GM06990 (cell line): ENCODE measurements at places on chromosomes 12 and 14.

- DNase-seq = no peak
These were observed 99.8 kb downstream of the METTL25 start for GRCh38 chr12:82458101-82458500.

- no peak for DNase-seq
These were observed 20.3 kb downstream of the SYNE3 start for GRCh38 chr14:95496111-95496681.

DNA sequence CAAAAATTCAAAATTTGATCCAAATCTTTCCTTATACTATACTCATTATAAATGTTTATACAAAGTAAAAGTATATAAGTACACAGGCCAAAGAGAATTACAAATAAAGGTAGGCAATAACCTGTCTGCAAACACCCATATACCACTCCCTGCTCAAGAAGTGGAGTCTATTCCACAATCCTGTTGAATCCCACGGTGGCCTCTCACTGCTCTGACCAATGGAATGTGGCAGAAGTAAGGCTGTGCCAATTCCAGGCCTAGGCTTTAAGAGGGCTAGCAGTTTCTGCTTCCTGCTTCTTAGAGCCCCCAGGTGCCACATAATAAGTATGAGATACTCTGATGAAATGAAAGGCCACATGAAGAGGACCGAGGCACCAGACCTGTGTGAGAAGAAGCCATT lies 79.8 kb upstream of the CFL2 start:
- no peak for DNase-seq

GRCh38 chr14:60085085-60085484 lies 6.6 kb upstream of the PCNX4 start:
- DNase-seq = no peak

GRCh38 chr12:81779216-81779615 lies 20.1 kb upstream of the PPFIA2 start:
- DNase-seq = no peak

DNA sequence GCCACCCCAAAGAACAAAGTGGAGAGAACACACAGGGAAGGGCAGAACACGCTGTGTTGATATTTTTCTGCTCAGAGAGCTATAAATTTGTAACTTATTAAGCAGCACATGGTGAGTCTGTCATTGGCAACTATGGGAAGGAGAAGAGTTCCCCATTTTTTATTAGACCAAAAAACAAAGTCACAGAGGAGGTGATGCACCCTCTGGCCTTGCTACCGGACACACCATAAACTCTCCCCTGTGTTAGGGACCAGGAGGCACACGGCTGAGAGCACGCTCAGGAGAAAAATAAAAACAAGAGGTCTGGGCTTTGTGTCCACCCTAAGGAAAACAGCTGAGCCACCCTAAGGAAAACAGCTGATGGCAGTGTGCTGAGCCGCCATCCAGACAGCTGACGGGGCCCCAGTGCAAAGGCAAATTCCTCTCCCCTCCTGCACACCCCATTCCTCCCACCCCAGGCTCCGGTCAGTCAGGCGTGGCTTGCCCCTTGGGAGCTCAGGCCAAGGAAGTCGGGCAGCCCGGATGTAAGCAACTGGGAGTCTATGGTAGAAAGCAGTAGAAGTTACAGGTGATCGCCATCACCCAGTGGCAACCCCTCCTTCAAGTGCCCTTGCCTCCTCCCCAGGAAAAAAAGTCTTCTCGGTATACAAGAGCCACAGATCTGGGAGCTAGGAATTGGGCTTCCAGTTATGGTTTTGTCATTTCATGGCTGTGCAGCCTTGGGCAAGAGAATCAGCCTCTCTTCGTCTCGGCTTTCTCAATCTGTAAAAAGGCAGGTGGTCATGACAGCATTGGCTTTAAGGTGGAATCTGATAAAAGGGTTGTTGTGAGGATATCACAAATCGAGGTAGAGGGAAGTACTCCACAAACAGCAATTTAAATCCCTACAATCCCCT lies 2.4 kb downstream of the PXN start:
- DNase-seq = no peak

DNA sequence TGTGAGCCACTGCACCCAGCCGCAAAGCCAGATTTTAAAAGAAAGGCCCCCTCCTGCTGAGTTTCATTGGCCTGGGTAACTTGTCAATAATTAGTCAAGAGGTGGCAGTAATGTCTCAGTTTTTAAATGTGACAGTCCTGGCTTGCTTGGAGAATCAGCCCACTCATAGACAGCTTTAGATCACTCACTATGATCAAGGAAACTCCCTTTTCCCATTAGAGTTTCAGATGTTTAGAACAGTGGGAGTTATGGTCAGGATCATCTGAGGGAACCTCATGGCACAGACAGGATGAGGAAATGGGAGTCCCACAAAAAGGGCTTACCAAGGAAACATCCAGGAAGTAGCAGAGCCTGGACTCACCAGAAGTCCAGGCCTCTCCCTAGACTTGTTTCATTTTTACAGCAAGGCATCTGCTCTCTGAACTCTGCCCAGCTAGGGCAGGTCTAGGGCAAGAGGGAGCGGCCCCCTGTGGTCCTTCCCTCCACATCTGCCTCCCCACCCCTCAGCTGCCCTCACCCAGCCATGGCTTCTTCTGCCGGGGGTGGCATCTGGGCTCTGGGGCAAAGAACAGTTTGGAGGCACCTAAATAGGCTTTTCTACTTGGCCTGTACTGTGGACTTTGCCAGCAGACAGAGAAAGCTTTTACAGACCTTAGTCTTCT lies 11.2 kb downstream of the BCL2L14 start:
- DNase-seq = no peak

DNA sequence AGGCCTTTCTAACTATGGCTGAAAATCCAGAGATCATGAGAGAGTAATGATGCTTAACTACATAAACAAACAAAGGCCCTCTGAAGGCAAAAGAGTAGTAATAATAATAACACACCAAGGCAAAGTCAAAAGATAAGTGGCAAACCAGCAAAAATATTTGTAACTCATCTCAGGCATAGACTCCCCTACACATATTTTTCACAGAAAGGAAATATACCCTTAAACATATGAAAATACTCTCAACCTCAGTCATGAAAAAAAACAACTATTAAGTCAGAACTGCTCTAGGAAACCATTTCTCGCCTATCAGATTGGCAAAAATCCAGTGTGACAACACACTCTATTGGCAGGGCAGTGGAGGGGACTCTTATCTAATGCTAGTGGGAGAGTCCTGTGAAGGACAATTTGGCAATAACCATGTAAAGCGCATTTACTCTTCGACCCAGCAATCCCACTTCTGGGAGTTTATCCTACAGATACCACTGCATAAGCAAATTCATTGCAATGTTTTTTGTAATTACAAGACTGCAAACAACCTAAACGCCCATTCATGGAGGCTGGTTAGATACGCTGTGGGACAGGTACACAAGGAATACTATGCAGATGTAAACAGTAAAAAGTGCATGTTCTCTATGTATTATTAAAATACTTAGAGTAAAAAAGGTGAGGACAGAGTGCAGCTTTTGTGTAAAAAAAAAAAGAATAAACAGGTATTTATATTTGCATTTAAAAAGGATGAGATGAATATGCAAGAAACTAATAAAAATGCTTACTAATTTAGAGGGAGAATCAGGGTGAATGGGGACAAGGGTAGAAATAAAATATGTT lies 26.0 kb upstream of the IL22 start:
- DNase-seq = no peak

DNA sequence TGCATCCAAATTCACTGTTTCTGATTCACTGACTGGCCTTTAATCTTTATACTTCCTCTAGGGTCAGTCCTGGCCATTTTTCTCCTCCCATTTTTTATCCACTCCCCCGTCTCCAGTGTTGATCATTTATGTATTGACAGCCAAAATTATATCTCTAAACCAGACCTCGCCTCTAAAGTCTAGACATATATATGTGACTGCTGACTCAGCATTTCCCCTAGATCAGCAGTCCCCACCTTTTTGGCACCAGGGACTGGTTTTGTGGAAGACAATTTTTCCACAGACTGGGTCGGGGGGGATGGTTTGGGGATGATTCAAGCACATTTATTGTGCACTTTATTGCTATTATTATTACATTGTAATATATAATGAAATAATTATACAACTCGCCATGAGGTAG lies 88.3 kb upstream of the DAAM1 start:
- DNase-seq = no peak

DNA sequence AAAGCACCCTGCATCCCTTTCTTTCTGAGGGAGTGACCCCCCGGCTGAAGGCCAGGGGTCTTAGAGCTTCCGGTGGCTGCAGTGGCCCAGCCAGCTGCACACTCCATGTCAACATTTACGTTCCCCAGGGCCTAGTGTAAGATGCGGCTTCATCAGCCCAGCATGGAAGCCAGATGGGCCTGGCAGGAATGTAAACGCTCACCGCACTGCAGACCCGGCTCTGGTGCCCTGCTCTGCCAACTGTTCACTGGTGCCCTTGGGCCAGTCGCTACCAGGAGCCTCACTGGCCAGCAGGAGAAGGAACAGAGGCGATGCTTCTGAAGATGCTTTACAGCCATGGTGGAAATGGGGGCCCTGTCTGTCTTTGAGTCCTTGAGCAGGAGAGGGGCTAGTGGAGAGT lies 8.6 kb upstream of the TMEM119 start:
- DNase-seq = no peak

- DNase-seq = no peak
These were observed 196.3 kb upstream of the PLEKHG7 start for GRCh38 chr12:92506460-92506859.

DNA sequence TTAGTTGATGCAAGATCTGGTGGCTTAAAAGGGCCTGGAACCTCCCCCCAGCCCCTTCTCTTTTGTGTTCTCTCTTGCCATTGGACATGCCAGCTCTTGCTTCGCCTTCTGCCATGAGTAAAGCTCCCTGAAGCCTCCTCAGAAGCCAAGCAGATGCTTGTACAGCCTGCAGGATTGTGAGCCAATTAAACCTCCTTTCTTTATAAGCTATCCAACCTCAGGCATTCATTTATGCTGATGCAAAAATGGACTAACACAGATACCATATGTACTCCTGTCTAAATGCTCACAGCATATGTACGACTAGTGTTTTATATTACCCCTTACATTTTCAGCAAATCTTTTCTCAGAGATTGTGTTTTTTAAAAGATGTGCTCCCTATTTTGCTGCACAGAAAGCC lies 26.7 kb downstream of the CLEC1A start:
- DNase-seq = no peak

- DNase-seq = no peak
These were observed 16.6 kb downstream of the HIP1R start for GRCh38 chr12:122851820-122852219.

DNA sequence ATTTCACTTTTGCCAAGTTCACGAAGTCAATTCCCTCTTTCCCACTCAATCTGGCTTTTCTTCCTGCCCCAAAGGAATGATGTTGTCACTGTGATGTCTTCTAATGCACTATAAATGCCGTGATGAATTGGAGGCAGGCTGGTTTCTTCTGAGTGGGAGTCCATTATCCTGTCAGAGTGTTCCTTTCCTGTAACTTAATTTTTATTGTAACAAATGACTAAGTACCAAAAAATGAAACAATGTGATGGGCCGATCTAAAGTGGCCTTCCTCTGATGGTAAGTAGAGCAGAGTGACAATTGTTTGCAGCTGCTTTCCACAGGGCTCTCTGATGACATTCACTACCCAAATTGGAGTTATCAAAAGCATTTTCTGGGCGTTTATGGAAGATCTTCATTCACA lies 22.2 kb downstream of the TMEM30B start:
- no peak for DNase-seq

DNA sequence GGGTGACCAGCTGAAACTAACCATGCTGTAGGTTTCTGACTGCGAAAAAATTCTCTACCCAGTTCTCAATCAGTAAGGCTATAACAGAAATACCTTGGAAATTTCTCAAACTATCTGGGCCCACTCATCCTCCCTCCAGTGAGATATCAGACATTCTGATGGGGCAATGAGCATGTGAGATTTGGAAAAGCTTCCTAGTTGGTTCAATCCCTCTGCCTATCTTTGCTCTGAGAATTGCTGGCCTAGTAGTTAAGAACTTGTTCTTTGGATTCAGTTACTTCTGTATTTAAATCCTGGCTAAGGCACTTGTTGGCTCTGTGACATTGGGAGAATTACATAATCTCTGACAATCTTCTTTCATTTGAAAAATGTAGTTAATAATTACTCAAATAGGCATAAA lies 119.4 kb downstream of the SLC15A5 start:
- DNase-seq = no peak

DNA sequence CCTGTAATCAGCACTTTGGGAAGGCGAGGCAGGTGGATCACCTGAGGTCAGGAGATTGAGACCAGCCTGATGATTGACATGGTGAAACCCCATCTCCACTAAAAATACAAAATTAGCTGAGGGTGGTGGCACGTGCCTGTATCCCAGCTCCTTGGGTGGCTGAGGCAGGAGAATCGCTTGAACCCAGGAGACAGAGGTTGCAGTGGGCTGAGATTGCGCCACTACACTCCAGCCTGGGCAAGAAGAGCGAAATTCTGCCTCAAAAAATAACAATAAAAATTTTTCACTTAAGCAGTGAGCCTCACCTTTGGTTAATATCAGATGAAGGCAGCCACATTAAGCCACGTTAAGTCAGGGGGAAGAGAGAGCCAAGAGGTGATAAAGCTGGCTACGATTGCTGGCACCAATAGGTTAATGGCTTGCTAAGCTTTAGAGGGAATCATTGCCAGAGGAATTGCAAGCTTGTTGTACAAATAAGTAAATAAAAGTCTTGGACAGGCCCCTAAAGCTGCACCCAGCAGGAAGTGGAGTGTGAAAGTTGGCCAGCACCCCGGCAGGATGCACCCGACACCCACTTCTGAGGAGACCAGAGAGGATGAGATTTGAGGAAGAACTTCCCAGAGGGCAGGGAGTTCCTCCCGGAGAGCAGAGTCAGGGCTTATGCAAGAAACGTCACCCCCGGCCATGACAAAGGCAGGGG lies 41.3 kb upstream of the TESC start:
- no peak for DNase-seq

GRCh38 chr14:99133636-99134515 lies 138.1 kb downstream of the BCL11B start:
- DNase-seq = no peak

DNA sequence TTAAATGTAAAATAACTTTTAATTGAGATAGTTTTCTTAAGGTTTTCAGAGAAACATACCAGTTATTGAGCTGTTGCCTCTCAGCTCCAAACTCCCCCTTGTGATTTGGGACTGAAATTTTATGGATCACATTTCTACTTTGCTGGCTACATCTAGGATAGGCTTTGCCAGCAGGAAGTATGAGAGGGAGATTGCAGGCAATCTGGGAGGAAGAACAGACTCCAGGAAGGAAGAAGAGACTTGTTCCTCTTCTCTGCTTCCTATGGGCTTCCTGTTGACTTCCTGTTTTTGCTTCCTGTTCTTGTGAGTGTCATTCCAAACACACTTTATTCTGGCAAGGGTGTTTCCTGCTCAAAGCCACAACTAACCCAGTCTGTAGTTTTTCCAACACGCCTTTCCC lies 312.9 kb downstream of the ITPR2 start:
- DNase-seq = no peak

DNA sequence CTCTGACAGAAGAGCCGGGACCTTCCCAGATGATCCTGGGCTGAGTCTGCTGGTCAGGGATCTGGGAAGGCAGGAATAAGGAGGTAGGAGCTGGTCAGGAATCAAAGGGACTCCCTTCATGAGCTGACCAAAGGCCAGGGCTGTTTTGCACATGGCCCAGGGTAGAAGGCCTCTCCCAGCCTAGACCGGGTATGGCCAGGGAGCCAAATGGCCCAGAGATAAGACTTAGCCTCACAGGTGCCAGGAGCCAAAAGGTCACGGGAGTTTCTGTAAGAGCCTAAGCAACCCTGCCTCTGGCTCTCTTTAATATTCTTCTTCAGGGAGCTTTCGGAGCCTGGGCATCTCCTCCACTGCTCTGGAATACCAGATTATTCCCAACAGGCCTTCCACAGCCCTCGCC lies 191.3 kb upstream of the PWP1 start:
- no peak for DNase-seq
